Esophagus mucosa (tissue), 1 donor: ENCODE measurements at places on chromosomes 6 and 20. TPM values are rescaled to one million over a fixed set of nuclear protein-coding genes. Genes with fewer than 3 reads are reported as not detected.
A peak's percentile ranks its signal among the peaks of the same experiment; 100 is the strongest.

The KIFC1 gene
- 19.0 TPM for total RNA-seq

The C20orf96 gene
- total RNA-seq, result 2.0 TPM

GRCh38 chr20:1702328-1702727, 44.7 kb upstream of the SIRPG start:
- no peak for ATAC-seq

DNA sequence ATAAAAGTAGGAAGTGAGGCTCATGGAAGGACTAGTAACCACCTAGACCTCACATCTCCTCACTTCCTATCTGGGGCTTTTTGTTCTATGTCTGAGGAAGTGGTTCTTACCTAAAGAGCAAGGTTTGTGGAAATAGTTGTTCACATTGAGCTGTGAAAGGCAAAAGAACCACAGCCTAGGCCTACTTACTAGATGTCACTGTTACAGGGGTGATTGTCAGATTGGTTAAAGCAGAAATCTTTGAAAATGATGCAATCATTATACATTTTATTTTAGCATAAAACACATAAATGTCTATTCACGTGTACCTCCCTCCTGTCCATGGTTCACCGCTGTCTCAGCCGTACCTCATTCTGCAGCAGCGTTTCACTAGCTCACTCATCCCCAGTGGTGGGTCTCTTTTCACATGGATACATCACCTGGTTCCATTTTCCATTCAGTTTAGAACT, 268.8 kb downstream of the TMEM242 start:
- peak; percentile 46 for ATAC-seq

The FNDC11 gene
- 0.28 TPM for total RNA-seq

DNA sequence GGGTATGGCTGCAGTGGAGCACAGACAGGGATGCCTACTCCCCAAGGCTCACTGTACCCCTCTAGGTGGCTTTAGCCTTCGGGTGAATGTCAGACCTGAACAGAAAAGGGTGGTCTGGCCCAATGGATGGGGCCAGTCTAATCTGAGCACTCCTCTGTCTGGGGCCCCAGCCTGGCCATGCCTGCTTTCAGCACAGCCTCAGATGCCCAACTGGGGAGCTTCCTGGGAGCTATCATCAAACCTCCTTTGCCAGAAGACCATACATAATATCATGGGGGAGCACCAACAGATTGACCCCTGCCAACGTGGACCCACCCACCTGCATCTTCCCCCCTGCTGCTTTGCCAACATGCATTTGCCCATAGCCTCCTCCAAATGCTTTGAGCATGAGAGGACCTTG, 454.1 kb upstream of the KHDRBS2 start:
- no peak for ATAC-seq

- ATAC-seq, result peak; percentile 93
These were observed 66.6 kb downstream of the TNFAIP3 start for GRCh38 chr6:137933696-137934095.

GRCh38 chr6:44868335-44868668, 459.8 kb upstream of the RUNX2 start:
- ATAC-seq, result no peak

The CD83 gene
- 0.48 TPM for total RNA-seq

DNA sequence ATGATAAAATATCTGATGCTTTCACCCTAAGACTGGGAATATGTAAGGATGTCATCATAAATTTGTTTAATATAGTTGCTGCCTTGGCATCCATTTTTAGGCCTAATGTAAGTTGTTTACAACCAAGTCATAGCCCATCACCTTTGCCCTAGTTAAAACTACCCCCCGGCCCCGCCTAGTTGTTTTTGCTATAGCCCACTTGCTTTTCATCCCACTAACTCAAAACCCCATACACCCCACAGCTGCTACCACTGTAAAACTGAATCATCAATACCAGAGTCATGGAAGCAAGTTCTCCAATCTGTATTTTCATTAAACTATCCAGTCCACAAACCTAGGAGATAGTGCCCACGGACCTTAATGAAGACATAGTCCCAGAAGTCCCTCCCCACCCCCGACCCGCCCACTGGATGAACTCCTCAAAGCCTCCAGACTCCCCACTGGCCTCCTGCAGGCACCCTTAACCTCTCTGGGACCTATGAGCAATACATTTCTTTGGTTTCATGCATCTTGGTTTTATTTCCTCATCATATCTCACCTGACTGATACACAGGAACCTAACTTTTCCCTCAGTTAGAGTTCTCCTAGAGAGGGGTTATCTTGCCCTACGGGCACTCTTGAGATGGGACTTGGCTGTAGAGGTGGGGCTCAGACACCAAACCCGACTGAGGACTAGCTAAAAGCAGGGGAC, 12.5 kb upstream of the ZDHHC14 start:
- ATAC-seq, result no peak

The CNR1 gene
- total RNA-seq, result 0.72 TPM

GRCh38 chr6:24721461-24722215, 2.7 kb upstream of the C6orf62 start:
- peak; percentile 62 for ATAC-seq

GRCh38 chr6:160851031-160851430, 140.5 kb upstream of the MAP3K4 start:
- ATAC-seq, result no peak

GRCh38 chr6:35719404-35719829, 17.4 kb upstream of the ARMC12 start:
- ATAC-seq, result no peak

DNA sequence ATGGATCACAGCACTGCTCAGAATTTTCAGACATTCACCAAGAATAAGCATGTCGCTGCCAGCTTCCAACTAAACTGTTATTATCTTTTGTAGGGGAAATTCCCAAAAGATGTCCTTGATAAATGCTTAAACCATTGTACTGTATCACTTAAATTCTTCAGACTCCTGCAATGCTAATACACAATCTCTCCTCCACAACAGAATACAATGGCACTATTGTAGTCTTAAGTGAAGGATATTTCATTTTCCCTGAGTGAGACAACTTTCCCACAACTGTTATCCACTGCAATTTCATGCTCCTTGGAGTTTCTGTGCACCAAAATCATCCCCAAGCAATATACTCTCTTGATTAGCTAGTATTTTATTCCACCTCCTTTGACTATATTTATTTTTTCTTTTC, 189.7 kb downstream of the COL9A1 start:
- ATAC-seq, result no peak

DNA sequence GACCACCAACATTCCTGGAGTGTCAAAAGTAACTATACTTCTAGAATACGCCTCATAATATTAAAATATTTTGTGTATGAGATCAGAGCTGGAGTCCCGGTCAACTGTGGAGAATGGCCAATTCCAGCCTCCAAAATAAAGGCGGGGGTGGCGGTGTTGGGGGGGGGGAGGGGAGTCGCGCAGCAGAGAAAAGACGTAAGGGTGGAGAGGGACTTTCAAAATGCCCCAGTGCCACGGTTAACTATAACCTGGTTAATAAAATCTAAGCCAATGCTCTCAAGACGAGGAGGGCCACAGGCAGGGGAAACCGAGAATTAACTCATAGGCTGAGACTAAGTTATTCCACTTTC, 1.3 kb downstream of the NUP153 start:
- no peak for ATAC-seq

The KIF16B gene
- total RNA-seq, result 12.7 TPM

The CRISP3 gene
- total RNA-seq, result 8.1 TPM

The KHDC1 gene
- 0.88 TPM for total RNA-seq

DNA sequence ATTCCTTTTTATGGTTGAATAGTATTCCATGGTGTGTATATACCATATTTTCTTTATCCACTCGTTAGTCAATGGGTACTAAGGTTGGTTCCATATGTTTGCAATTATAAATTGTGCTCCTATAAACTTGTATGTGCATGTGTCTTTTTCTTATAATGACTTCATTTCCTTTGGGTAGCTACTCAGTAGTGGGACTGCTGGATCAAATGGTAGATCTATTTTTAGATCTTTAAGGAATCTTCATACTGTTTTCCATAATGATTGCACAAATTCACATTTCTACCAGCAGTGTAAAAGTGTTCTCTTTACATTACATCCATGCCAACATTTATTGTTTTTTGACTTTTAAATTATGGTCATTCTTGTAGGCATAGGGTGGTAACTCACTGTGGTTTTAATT, 164.3 kb downstream of the TASP1 start:
- no peak for ATAC-seq
